ENCODE measurements at places on chromosomes 12 and 14.

- DNase-seq: no peak
These were observed 38.3 kb downstream of the NTF3 start for GRCh38 chr12:5470221-5470620.

DNA sequence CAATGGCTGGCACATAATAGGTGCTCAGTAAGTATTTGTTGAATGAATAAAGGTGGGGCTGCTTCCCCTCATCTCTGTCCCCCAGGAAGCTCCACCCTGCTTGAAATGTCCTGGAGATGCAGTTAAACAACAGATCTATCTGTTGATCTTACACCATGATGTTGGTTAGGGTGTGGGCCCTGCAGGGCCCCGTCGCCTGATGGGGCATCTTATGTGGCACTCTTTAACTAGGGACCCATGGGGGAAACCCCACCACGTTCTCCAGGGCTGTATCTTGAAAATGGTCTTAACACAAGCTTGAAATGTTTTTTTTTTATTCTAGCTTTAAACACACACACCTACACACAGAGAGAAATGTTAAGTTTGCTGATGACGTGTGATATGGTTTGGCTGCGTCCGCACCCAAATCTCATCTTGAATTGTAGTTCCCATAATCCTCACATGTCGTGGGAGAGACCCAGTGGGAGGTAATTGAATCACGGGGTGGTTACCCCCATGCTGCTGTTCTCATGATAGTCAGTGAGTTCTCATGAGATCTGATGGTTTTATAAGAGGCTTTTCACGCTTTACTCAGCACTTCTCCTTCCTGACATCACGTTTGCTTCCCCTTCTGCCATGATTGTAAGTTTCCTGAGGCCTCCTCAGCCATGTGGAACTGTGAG is 741.7 kb downstream of the VRK1 start:
- DNase-seq: no peak

GRCh38 chr14:106564058-106564643 is 1037.8 kb downstream of the TMEM121 start:
- no peak for DNase-seq

DNA sequence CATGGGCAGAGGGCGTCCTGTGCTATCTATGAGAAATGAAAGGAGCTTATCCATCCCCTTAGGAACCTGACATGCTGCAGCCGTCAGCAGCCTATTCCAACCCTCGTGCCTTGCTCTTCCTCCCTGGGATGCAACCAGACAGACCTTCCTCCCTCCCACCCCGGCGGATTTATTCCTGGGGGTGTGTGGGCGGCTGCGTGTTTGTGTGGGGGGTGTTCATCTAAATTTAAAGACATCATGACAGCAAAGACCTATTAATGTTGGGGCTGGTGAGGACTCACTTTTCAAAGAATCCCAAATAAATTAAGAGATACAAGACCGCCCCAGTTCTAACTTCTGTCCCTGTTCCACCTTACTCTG is 52.0 kb downstream of the WSCD2 start:
- no peak for DNase-seq

DNA sequence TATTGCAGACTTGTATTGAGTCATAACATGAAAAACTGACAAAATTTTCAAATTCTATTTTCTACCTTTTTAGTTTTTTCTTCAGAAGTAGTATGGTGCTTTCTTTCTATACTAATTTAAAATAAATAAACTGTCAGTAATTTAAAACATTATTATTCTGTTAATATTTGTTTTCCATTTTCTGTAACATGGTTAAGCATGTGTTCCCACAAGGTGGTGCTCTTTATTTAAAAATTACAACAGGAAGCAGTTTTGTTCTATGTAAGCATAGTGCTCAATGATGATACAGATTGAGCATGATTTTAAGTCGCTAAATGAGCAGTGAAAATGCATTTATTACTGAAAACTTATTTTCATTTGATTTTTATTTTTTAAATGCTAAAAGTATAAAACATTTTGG is 114.6 kb downstream of the PPFIA2 start:
- no peak for DNase-seq

- DNase-seq: no peak
These were observed 706.9 kb upstream of the STXBP6 start for GRCh38 chr14:25756876-25757275.

- DNase-seq: no peak
These were observed 52.2 kb downstream of the CPM start for GRCh38 chr12:68880660-68881325.

GRCh38 chr12:119202544-119202943 is 23.8 kb downstream of the HSPB8 start:
- DNase-seq: no peak

DNA sequence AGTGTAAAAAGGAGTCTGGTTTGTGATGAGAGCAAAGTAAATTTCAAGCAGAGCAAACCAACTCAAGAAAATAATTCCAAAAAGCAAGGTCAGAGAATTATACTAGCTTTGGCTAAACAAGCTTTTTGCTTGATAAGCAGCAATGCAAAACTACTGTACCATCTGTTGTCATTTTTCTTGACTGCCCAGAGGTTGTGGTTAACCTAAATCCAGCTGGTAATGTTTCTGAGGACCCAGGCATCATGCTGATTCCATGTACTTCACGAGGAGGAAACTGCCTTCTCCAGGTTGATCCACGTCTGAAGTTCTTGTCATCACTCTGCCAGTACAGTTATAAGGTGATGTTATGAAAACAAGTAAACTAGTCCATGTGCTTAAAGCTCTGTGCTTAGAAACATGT is 185.2 kb downstream of the ACSS3 start:
- DNase-seq: no peak

DNA sequence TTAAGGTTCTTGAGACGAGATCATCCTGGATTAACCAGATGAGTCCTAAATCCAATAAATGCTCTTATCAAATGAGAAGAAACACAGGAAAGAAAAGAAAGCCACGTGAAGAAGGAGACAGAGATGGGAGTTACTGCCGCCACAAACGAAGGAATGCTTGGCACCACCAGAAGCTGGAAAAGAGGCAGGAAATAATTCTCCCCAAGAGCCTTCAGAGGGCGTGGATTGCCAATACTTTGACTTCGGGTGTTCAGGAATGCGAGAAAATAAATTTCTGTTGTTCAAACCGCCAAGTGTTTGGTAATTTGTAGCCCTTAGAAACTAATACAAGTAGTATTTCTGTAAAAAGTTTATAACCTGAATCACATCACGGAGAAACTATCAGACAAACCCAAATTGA is 31.3 kb downstream of the ABCD2 start:
- no peak for DNase-seq

- DNase-seq: no peak
These were observed 217.5 kb downstream of the DPY19L2 start for GRCh38 chr12:63450816-63451215.

GRCh38 chr12:23426328-23426727 is 523.1 kb downstream of the SOX5 start:
- DNase-seq: no peak

GRCh38 chr12:69130064-69130463 is 109.3 kb upstream of the CPSF6 start:
- DNase-seq: no peak

DNA sequence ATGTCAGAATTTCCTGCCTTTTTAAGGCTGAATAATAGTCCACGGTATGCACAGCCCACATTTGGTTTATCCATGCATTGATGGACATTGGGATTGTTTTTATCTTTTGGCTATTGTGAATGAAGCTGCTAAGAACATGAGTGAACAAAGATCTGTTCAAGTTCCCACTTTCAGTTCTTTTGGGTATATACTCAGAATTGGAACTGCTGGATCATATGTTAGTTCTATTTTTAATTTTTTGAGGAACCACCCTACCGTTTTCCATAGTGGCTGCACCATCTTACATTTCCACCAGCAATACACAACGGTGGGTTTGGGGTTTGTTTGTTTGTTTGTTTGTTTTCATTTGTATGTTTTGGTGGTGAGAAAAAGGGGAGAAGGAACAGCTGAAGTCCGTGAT is 6.4 kb downstream of the GPR68 start:
- no peak for DNase-seq
